ENCODE measurements at places on chromosomes 5 and 9.

- DNase-seq: no peak
Observed at GRCh38 chr5:141597814-141598213, 21.0 kb downstream of the DIAPH1 start.

GRCh38 chr5:127596501-127596900 is 52.4 kb upstream of the CTXN3 start:
- no peak for DNase-seq

- no peak for DNase-seq
Observed at GRCh38 chr5:128216860-128217531, 133.4 kb downstream of the SLC12A2 start.

DNA sequence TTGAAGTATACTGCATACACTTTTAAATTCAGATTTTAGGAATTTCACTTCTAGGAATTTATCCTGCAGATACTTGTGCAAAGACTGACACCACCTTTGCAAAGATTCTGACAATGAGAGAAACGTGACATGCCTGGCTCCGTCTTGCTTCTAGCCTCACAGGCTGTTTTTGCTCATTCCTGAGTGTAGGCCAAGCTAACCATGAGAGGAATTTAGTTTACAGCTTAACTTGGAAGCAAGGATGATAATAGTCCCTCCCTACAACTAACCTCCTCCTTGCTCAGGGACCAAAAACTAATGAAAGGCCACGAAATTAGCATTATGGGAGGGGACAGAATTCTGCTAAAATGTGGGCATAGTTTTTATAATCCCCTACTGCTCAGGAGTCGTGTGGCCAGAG is 31.1 kb downstream of the C5orf22 start:
- DNase-seq: no peak

- no peak for DNase-seq
Observed at GRCh38 chr9:79638806-79639205, 67.0 kb downstream of the TLE4 start.

DNA sequence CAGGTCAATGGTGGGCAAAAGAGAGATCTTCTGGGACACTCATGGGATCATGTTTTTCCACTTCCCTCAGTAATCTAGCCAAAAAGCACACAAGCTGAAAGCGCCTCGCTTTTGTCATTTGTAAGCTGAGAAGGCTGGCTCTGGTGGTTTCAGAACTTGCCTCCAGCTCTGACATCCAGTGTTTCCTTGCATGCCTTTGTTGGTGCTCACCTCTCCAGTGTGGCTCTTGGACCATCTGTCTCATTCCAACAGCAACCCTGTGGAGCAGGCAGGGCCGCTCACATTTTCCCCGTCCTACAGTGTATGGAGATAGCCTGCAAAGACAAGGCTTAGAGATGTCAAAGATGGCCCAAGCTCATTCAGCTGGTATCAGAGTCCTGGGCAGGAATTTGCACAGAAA is 160.8 kb upstream of the KLF4 start:
- DNase-seq: no peak

- DNase-seq: no peak
Observed at GRCh38 chr5:153813901-153814300, 224.8 kb downstream of the FAM114A2 start.

DNA sequence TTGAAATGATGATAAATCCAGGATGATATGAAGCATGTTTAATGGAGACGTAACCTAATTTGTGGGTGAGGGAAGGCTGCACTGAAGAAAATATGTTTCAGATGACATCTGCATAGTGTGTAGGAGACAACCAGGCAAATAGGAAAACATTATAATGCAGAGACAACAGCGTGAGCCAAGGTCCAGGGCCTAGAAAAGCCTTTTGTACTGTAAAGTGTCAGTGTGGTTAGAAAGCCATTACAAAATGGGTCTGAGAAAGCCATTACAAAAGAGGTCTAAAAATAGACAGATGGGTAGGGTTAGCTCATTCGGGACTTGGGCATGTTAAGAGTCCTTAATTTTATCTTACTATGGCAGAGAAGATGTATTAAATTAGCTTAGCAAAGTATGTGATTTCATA is 14.9 kb upstream of the GABRG2 start:
- DNase-seq: no peak

DNA sequence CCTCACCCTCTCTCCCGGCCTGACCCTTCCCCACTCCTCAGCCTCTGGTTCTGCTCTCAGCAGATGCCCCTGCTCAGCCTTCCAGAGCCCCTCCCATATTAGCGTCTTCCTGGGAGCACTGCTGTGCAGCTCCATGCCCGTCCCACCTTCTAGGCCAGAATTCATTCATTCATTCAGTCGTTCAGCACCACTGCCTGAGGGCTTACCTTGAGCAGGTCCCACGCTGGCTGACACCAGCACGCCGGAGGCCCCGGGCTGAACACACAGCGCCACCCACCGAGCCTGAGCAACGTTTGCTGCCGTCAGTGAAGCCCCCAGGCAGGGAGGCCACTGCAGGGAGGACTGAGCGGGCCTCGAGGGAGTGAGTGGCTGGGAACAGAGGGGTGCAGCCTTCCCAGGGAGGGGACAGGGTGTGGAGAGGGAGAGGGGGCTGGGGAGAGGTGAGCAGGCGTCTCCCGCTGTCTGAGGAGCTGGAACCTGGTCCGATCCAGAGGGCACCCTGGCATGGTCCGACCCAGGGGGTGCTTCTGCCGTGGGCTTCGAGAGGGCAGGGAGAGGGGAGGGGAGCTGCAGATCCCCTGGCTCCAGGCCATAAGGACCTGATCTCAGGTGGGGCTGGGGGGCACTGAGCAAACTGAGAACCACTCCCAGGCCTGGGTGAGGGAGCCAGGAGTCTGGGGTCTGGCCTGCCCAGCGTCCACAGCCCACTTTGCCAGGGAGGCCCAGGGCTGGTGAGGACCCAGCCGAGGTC is 98.8 kb upstream of the RAPGEF1 start:
- DNase-seq: no peak

DNA sequence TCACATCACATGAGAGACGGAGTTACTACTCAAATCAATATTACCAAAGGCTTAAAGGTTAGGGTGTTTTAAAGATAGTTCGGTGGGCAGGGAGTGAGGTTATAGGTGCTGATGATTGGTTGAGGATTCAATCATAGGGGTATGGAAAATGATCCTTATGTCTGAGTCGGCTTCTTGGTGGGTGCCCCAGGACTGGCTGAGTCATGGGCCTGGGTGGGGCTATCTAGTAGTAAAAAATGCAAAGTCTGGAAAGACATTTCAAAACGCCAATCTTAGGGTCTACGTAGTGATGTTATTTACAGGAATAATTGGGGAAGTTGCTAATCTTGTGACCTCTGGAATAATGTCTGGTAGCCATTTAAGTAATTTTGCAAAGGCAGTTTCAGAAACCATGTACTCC is 15.2 kb upstream of the SPIN1 start:
- no peak for DNase-seq

- DNase-seq: no peak
Observed at GRCh38 chr5:135126688-135127438, 92.8 kb upstream of the PITX1 start.

- DNase-seq: no peak
Observed at GRCh38 chr5:1007221-1007680, 1.4 kb upstream of the NKD2 start.

DNA sequence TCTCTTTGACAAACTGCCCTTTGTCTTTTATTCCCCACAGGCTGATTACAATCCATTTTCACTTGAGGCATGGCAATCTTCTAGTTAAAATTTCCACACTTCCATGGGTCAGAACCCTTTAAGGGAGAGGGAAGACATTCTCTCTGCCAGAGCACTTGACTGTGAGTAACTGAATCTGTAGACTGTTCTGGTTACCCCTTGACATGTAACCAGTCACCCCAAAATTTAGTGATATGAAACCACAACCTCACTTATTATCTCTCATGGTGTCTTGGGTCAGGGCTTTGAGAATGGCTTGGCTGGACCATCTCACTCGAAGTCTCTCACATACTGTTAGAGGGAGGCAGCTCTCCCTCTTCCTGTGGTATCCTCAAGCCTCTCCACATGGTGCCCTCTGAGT is 14.0 kb downstream of the ITGA2 start:
- no peak for DNase-seq

DNA sequence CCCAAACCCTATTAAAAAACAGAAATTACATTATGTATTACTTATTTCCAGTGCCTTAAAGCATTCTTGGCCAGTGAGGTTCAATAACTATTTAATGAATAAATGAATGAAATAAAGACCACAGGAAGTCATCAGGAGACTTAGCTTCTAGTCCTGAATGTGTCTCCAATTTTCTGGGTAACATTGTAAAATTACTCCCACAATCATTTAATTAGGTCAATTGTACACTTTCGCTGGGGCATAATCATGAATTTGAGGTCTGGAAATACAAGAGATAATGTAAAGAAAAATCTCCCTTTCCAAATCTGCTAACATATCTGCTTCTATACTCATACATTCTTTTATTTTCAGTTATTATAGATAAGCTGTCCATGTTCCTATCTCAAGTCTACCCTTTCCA is 199.2 kb downstream of the TLR4 start:
- no peak for DNase-seq

DNA sequence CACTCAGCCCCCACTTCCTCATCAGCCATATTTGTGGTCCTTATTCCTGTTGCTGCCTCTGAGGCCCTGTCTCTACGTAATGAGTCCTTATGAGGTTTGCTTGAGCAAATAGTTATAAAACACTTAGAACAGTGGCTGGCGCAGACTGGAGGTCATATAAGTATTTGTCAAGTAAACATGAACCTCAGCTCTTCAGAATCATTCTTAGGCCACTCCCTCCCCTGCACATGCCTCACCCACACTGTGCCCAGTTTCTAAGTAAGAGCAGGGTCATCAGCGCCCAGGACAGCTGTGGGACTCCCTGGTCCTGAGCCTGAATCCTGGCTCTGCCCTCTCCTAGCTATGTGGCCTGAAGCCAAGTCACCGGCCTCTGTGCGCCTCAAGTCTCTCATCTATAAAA is 4.0 kb downstream of the ST6GALNAC4 start:
- no peak for DNase-seq

DNA sequence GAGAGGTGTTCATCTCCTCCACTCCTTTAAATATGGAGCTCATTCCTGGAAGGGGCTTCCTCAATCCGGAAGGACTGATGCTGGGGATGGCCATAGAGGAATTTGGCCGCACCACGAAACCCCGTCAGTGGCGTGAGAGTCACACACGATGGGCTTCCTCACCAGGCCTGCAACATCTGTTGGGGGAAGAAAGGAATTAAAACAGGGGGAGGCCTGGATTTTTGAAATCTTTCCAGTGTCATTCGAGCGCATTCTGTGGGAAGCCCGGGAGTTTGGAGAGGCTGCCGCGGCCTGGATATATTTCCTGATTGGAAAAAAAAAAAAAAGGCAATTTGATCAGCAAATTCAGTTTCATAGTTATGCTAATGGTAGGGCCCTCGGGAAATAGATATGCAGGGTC is 76.3 kb upstream of the ORM1 start:
- DNase-seq: no peak

DNA sequence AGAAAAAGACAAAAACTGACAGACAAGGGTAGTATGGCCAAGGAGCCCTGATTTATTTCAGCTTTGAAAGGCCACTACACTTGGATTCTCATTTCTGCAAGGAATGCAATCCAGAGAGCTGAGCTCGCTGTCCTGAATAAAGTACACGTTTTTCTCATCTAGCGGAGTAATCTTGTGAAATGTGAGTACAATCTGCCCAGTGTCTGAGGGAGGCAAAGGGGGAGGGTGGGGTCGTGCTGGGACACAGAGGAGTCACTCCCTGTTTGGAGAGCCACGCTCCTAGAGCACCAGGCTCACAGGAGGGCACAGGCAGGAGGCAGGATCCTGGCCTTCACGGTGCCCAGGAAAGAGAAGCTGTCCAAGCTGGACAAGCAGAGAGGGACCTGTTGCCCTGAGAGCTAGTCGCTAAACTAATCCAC is 51.0 kb upstream of the IFNK start:
- DNase-seq: no peak

DNA sequence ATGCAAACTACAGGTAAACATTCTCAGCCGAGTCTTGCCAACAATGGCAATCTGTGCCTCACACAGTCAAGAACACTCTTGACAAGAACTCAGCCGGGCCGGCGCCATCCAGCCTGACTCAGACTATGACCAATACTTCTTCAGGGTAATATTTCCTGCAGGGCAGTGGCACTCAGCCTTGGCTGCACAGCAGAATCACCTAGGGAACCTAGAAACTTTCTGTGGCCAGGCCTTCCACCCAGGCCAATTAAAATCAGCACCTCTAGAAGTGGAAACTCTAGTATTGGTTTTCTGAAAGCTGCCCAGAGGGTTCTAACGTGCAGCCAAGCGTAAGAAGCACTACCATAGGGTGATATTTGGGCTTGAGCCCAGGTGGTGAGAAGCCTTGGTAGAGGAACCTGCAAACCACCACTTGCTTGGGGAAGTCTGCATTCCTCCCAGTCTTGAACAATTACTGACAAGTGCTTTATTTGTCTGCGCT is 120.6 kb downstream of the TTLL11 start:
- DNase-seq: no peak

DNA sequence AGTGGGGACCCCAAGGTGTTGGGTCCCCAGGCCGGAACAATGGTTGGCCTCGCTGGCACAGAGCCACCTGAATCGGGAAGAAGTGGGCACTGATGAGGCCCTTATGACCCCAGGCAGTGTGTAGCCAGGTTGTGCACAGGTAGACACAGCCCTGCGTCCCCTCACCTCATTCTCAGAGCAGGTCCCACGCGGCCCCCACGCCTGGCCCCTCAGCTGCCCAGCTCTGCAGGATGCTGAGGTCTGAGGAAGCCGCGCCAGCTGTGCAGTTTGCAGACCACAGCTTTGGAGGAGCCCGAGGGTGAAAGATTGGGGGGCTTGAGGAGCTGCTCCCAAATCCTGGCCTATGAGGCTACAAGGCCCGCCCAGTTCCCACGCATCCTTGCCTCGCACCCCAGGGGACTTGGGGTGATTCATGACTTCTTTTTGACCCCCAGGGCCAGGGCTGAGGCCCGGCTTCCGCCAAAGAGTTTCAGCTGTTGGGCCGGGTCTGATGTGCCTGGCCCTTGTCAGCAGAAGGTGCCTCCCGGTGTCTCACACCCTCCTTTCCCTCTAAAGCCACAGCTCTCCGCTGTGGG is 87.8 kb upstream of the PHYKPL start:
- no peak for DNase-seq

DNA sequence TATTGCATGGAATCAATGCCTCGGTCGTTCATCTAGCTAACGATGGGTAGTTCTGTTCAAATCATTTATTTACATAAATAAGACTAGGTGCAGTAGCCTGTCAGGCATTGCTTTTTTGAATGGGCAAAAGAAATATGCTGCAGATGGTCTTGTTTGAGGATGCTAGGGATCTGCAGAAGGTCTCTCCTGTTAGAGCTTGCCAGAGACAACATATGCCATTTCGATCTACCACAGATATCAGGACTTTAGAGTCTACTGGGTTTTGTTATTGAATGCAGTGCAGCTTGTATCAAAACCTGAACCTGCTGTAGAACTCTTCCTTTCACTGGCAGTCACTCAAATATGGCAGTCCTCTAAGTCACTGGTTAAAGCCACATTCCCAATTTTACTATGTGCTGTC is 381.1 kb upstream of the CDH10 start:
- no peak for DNase-seq

DNA sequence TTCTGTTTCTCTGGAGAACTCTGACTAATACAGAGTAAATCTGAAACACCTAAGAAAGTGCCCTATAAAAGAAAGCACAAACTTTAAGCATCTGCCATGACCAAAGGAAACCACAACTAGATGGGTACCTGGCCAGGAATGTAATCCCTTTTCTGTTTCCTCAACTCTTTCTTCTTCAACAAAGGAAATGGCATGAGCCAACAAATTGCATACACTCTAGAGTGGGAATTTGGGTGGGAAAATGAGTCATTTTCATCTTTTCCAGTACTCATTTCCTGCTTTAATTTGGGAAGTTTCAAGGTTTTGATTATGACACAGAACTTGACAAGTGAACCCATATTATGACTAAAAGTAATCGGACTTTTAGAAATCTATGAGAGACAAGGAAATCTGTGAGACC is 349.2 kb upstream of the RORB start:
- DNase-seq: no peak

Measured in NCI-H526 treated with DMSO at 0.1 percent for 48 hours (cell line).